COLO829 (cell line): ENCODE measurements at places on chromosomes 12 and 14.

DNA sequence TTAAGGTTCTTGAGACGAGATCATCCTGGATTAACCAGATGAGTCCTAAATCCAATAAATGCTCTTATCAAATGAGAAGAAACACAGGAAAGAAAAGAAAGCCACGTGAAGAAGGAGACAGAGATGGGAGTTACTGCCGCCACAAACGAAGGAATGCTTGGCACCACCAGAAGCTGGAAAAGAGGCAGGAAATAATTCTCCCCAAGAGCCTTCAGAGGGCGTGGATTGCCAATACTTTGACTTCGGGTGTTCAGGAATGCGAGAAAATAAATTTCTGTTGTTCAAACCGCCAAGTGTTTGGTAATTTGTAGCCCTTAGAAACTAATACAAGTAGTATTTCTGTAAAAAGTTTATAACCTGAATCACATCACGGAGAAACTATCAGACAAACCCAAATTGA, 31.3 kb downstream of the ABCD2 start:
- no peak for DNase-seq

GRCh38 chr14:71464840-71465239, 467.4 kb upstream of the RGS6 start:
- no peak for DNase-seq

GRCh38 chr12:116717466-116718437, 20.1 kb downstream of the SPRING1 start:
- DNase-seq, result no peak

DNA sequence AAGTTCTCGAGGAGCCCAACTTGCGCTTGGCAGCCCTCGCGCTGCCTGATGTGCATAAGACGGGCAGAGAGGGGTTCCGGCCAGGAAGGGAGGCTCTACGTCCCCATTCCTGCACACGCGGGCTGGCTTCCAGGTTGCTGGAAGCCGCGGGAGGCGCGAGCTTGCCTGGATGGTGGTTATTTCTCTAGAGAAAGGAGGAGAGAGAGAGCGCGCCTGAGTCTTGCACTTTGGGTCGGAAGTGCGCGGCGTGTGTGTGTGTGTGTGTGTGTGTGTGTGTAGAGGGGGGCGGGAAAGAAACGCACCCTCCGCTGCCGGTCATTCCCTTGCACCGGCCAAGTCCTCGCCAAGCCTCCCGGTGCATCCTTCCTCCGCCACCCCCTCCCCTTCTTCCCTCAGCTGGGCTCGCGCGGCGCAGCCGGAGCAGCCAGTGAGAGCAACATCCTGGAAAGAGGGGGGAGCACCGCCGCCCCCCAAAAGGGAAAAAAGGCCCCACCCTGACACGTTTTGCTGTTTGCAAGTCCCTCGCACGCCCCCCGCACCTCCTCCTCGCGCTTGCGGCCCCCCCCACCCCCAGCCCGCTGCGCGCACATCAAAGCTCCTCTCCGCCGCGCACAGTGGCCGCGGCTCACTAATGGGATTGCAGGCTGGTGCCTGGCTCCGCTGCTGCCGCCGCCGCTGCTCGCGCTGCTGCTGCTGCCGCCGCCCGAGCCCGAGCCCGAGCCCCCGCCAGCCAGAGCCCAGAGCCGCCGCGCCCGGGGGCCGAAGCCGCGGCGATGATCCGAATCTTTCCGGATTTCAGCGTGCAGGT, 4.4 kb upstream of the NPAS3 start:
- DNase-seq, result no peak

- DNase-seq, result no peak
Observed at GRCh38 chr14:22466491-22466890, 122.5 kb downstream of the DAD1 start.

GRCh38 chr12:51636581-51636980, 45.5 kb downstream of the SCN8A start:
- no peak for DNase-seq

GRCh38 chr14:100589760-100590469, 2.7 kb upstream of the BEGAIN start:
- DNase-seq, result no peak
